SW 1271 (cell line): ENCODE measurements at places on chromosomes 11 and 22.
A peak's percentile ranks its signal among the peaks of the same experiment; 100 is the strongest.

- no peak for DNase-seq
Measured at GRCh38 chr22:20427945-20428417, 9.6 kb downstream of the SCARF2 start.

DNA sequence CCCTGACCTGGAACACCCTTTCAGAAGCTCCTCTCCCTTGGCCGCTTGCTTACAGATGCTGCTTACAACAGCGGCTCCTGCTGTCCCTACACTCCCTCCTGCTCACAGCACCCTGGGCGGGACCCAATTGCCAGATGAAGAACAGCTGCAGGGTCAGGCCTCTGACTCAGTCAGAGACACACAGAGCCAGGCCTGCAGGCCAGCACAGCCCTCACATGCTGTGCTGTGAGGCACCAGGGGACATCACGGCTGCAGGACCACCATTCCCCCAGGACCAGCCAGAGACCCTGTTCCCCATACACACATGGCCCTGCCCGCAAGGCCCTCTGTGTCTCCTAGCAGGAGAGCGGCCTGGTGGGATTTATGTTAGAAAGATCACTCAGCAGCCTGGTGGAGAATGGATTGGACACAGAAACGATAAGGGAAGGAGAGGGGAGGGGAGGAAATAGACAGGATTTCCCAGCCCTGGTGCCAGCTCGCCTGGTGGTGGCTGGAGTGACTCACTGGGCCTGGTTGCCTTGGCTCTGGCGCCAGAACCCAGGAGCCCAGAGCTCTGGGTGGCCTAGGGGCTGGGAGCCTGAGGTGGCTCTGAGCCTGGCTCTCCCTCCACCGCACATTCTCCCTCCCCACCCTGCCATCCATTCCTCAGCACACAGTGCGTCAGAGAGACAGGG lies 6.7 kb downstream of the CAPN5 start:
- peak; percentile 46 for DNase-seq

DNA sequence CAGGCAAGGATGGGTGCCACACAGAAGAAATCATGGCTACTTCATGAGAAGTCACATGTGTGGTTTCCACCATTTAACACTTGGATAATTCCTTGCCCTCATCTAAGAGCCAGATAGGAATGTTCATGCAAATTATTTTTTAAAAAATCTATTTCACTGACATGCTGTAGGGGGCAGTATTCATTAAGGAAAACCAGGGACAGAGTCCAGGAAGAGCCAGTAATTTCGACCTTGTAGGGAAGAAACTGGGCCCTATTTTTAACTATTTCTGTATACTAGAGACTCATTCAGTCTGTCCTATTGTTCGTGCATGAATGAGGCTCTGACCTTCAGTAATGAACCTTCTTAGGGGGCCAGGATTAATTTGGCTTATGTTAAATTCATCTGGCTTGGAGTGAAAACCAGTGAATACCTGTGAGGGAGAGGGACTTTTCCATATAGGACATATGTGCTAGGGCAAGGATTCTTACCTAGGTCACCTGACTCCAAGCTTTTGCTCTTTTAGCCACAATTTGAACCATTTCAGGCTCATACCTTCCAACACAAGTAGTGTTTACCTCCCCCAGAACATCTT lies 192.7 kb downstream of the NAV2 start:
- no peak for DNase-seq

- no peak for DNase-seq
Measured at GRCh38 chr11:1060410-1060809, 14.3 kb upstream of the MUC2 start.

- DNase-seq: no peak
Measured at GRCh38 chr11:106087815-106088435, 10.5 kb downstream of the AASDHPPT start.

- DNase-seq: no peak
Measured at GRCh38 chr11:99376463-99376862, 355.7 kb downstream of the CNTN5 start.

- DNase-seq: no peak
Measured at GRCh38 chr22:48748113-48748859, 1079.4 kb downstream of the BRD1 start.

GRCh38 chr11:105092256-105093239 lies 47.0 kb downstream of the CARD18 start:
- DNase-seq: no peak

DNA sequence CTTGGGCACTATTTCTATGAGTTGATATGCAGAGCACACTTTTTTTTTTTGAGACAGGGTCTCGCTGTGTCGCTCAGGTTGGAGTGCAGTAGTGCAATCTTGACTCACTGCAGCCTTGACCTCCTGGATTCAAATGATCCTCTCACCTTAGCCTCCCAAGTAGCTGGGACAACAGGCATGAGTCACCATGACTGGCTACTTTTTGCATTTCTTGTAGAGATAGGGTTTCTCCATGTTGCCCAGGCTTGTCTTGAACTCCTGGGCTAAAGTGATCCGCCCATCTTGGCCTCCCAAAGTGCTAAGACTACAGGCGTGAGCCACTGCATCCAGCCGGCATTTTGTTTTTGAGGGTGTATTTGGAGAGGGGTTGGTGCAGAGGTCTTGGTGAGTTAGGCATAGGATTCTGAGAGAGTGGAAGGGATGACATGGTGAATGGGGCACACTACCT lies 29.9 kb upstream of the MTCH2 start:
- no peak for DNase-seq
